ENCODE measurements at places on chromosomes 1 and 21.

- DNase-seq: no peak
These were observed 446 bp upstream of the DEPDC1 start for GRCh38 chr1:68497358-68497698.

- DNase-seq: peak; percentile 44
These were observed 486 bp downstream of the SLC27A3 start for GRCh38 chr1:153775458-153776327.

- DNase-seq: no peak
These were observed 6.7 kb downstream of the PHC2 start for GRCh38 chr1:33424205-33424604.

- no peak for DNase-seq
These were observed 56.3 kb downstream of the GNG12 start for GRCh38 chr1:67777016-67777415.

- DNase-seq: no peak
These were observed 208.4 kb downstream of the MATN1 start for GRCh38 chr1:30514945-30515344.

- DNase-seq: no peak
These were observed 752.1 kb downstream of the LTN1 start for GRCh38 chr21:28240586-28240985.

GRCh38 chr1:81912383-81912782 lies 111.6 kb downstream of the ADGRL2 start:
- no peak for DNase-seq

- no peak for DNase-seq
These were observed 155.0 kb downstream of the TOMM20 start for GRCh38 chr1:234973426-234974250.

DNA sequence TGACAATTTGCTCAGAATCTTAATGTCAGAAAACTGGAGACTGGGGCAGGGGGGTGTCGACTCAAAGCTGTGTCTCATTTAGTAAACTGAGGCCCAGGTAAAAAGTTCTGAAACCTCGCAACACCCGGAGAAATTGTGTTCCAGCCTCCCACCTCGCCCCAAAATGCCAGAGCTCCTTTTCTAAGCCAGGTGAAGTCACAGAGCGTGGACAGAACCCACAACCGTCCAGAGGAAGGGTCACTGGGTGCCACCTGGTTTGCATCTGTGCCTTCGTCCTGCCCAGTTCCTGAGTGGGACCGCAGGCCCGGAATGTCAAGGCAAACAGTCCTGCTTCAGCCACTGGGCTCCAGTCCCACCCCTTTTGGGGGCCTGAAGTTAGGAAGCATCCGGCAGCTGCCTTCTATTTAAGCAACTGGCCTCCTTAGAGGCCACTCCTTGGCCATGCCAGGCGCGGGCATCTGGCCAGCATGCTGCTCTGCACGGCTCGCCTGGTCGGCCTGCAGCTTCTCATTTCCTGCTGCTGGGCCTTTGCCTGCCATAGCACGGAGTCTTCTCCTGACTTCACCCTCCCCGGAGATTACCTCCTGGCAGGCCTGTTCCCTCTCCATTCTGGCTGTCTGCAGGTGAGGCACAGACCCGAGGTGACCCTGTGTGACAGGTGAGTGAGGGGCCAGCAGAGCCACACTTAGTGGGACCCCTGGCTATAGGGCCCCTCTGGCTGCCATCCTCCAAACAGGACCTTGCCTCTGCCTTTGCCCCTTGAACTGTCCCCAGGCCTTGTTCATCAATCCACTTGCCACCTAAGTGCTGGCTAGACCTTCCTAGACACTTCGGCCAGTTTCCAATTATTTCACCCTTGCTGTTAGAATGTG lies at the start of gene TAS1R1:
TSS of gene TAS1R1 (plus strand) at position 401 of the 872 bp plus-strand sequence. CDS start at position 468, 67 bp downstream.
- no peak for DNase-seq

- peak; percentile 48 for DNase-seq
These were observed 55.9 kb downstream of the PCBP3 start for GRCh38 chr21:45699251-45699942.

DNA sequence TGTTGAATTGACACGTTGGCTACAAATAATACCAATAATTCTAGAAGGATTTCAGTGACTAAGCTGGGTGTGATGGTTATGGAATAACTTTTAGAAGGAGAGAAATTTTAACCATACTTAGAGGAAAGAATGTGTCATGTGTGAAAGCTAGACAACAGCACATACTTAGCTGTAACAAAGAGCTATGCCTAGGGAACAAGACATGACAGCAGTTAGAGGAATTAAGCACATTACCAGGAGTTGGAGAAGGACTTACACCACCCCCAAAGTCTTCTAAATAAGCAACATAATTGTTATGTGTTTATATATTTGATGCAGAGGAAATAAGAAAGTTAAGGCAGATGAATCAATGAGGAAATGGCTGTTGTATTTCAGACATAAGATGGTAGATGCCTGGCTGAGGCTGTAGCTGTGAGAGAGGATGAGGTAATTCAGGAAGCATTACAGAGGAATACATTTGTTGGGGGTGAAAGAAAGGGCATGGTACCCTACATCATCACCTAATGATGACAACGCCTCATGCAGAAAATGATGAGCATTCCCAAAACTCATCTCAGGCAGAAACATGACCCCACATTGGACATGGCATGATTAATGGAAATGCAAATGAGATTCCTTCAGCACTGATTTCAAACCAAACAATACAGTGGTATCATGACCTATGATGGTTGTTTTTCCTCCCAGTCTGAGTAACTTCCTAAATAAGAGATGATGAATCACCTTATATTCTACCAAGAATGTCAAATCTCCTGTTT lies 211.5 kb downstream of the LHX8 start:
- no peak for DNase-seq

- DNase-seq: no peak
These were observed 49.0 kb upstream of the LRP8 start for GRCh38 chr1:53376742-53377437.

DNA sequence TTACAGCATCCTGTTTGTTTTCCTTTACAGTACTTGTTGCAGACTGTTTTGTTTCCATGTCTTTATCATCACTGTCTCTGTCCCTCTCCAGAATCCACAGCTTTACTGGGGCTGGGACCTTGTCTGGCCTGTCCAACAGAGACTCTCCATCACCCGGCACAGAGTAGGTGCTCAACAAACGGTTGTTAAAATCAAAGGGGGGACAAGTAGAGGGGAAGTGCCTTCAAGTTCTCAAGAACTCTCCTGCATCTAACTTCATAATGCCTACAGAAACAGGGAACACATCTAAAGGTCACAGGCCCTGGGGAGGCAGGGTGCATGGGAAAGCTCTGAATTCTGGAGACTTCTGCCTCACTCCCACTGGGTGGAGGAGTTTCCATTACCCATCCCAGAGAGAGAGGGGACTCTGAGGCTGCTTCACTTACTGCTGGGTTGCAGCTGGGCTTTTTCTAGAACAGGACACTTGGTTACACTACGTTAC lies 2.3 kb upstream of the ECE1 start:
- DNase-seq: no peak

DNA sequence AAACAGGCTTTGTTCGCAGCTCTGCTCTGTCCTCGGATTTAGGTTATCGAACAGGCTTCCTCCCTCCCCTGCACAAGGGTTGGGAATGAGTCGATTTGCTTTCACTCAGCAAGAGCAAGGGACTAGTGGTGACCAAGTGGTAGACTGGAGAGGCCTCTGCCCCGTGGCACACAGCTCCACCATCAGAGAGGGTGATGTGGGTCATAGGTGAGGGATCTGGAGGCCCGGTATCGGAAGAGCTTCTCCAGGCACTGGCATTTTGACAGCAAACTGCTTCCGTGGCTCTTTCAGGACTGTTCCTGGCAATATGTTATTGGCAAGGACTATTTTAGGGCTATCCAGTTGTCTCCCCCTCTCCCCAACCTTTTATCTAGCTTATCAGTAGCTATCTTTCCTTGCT lies 3.1 kb upstream of the ELF3 start:
- DNase-seq: no peak

- DNase-seq: no peak
These were observed 45.3 kb downstream of the DAB1 start for GRCh38 chr1:57378534-57378933.

DNA sequence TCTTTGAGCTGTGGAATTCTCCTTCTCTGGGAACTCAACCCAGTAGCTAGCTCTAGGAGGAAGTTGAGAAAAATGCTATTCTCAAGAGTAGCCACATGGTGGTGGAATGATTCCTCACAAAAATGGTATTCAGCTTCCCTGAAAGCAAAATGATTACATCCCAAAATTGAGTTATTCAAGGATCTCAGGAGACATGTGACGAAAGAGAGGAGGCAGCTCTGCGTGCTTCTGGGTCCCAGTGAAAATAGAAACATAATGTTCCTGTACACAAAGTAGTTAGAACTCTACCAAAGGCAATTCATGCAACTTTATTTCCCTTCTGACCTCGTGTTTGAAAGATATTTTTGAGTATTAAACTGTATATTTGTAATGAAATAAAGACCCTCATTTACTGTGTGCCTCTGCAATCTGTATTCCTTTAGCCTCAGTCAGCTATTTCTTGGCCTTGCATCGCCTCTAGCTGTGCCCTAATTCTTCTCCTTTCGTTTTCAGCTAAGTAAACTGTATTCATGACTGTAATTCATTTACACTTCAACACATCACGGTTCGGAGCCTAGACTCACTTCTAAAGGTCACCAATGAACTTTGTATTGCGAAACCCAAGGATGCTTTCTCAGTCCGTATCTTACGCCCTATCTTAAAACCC lies 167.3 kb downstream of the FASLG start:
- no peak for DNase-seq

DNA sequence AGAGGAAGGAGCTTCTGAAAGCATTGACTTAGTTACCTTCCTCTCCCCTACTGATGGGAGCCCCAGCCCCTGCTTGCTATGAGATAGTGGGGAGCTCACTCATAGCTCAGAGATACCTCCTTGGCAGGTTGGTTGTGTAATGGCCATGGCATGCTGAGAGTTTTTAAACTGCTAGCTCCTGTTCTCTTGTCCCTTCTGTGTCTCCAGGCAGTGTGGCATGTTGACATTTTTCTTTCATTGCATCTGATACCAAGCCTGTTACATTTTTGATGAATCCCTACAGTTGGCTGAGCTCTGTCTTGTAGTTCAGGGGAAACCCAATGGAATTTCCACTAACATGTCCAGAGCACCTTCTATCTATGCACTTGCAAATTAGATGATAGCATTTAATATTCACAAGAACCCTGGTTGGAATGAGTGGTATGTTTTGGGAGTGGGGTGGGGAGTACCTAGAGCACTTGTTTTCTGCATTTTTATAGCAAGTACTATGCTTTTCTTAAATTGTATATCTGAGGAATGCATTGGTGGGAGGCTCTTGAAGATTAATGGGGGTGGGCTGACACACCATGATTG lies 39.1 kb upstream of the EFCAB14 start:
- no peak for DNase-seq

DNA sequence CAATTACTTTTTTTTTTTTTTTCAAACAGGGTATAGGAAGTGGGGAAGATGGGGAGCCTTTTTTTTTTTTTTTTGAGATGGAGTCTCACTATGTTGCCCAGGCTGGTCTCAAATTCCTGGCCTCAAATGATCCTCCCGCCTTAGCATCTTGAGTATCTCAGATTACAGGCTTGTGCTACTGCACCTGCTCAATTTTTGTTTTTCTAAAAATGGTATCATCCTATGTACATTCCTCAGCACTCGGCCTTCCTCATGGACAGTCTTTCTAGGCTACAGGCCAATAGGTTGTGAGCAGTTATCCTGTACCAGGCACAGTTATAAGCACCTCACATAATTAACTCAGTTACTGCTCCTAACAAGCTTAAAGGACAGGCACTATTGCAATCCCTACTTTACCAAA lies 132.1 kb upstream of the EDN2 start:
- DNase-seq: no peak

GRCh38 chr1:38277646-38278045 lies 231.1 kb upstream of the POU3F1 start:
- DNase-seq: no peak

DNA sequence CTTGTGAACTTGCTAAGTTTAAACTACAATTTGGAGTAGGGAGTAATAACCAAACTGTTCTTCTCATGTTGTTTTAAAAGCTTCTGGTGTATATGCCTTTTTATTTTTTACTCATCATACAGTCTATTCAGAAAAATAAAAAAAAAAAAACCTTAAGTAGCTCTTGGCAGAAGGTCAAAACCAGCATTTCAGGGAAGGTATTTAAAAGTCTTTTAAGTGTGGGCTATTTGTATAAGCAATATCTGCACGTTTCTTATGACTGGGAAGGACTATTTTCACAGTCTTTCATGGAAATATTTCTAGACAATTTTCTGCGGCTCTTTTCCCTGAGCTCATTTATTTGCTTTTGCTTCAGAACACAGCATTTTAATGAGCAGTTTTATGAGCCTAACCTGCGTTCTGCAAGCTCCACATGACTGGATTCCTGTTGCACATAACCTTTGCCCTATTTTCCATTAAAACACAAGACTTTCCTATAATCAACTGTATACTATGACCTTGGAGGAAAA lies 60.9 kb upstream of the C1orf105 start:
- no peak for DNase-seq

GRCh38 chr1:169044296-169044695 lies 62.2 kb upstream of the ATP1B1 start:
- DNase-seq: peak; percentile 21

GRCh38 chr1:236762410-236762809 lies 32.7 kb upstream of the MTR start:
- no peak for DNase-seq

DNA sequence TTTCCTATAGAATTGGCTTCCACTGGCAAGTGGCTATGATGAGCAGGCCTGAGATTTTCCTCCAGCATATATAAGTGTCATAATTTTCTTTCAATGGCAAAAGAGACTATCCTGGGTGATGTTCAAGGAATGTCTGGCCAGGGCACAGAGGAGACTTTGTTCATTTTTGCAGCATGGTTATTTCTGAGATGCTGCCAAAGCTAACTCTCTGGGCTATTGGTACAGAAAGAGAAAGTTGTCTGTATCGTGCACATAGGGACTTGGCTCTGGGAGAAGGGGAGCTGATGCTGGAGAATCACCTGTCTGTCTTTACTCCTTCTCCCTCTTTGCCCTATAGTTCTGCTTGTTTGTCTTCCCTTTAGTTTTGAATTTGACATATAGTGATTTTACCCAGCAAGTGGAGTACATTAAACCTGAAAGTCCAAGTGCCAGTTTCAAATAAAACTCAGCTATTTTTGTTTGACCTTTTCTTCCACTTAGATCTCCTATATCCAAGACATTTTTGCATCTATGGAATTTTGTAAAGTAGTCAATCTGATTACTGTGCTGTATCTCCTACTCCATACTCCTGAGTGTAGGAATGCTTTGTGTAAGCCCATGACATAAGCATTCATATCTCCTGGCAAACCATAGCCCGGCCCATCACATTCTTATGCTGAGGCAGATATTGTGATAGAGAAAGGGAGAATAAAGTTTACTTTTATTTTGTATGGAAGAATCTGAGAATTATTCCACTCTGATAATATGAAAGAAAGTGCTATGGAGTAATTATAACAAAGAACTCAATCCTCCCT lies 3.9 kb downstream of the FNDC7 start:
- no peak for DNase-seq

GRCh38 chr1:943545-944340 lies 15.3 kb downstream of the NOC2L start:
- no peak for DNase-seq

- DNase-seq: no peak
These were observed 706.7 kb upstream of the ADAMTS5 start for GRCh38 chr21:27673581-27673980.

GRCh38 chr1:64194168-64195080 lies 9.0 kb upstream of the UBE2U start:
- DNase-seq: no peak
